Dermis microvascular lymphatic vessel endothelial cell (primary cell): ENCODE measurements at places on chromosomes 3 and 15. TPM values are rescaled to one million over a fixed set of nuclear protein-coding genes. Genes with fewer than 3 reads are reported as not detected.

DNA sequence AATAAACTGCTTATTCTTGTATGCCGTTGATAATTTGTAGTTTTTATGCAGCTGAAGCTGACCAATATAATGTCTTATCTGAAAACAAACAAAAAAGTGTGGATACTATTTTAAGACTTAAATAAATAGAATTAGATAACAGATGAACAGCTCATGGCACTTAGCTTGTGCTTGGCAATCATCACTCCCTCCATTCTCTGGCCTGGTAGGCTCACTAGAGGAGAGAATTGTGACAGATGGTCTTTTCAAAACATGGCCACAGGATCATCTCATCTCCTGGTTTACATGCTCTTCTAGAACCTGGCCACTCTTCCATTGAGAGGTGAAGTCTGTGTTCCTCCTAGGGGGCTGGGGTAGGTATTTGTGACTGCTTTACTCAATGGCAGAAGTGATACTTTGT is 58.4 kb upstream of the RBP1 start:
- no peak for DNase-seq

The FMN1 gene
- under 0.01 TPM in 2 replicates for total RNA-seq

GRCh38 chr15:93467337-93467736 is 378.3 kb upstream of the RGMA start:
- DNase-seq = no peak

GRCh38 chr3:59027607-59028006 is 22.2 kb downstream of the CFAP20DC start:
- DNase-seq = no peak

The NCBP2 gene
- total RNA-seq = 49.3 and 50.3 TPM in 2 replicates

DNA sequence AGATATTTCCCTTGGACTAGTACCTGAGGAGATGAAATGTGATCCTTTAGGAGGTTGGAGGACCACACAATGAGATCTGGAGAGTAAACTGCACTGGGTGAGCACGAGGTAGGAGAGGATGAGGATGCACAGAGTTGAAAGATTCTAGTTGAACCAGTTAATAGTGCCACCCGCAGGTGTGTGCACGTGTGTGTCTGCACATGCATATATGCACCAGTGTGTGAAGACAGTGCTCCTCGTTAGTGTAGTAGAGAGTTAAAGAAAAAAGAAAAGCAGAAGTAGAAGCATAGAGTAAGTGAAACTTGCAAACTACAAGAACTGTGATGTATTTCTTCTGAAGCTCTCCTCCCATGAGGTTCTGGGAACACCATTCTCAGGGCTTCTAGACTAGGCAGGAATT is 8.4 kb downstream of the MED12L start:
- no peak for DNase-seq
